ENCODE measurements at places on chromosomes 2 and 18.

DNA sequence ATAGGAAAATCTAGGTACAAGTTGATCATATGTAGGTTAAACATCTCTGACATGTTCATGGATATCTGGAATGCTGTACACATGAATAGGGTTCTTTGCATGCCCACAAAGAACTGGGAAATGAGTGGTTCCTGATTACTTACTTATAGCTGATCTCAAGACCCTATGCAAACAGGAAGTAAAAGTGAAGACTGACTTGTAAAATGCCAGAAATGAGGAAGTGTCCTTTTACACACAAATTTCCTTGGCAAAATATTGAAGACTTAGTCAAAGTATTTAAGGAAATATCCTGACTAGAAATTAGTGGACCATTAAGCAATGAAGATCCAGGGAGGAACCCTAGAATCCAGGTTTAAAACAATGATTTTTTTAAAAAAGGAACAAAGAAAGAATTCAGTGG, 203.7 kb upstream of the DLGAP1 start:
- DNase-seq: no peak

GRCh38 chr2:218272531-218273212, 2.4 kb downstream of the PNKD start:
- peak; percentile 83 for DNase-seq

GRCh38 chr2:66805968-66806367, 371.0 kb downstream of the MEIS1 start:
- DNase-seq: no peak

- no peak for DNase-seq
Observed at GRCh38 chr2:31193806-31194205, 23.5 kb downstream of the CAPN14 start.

DNA sequence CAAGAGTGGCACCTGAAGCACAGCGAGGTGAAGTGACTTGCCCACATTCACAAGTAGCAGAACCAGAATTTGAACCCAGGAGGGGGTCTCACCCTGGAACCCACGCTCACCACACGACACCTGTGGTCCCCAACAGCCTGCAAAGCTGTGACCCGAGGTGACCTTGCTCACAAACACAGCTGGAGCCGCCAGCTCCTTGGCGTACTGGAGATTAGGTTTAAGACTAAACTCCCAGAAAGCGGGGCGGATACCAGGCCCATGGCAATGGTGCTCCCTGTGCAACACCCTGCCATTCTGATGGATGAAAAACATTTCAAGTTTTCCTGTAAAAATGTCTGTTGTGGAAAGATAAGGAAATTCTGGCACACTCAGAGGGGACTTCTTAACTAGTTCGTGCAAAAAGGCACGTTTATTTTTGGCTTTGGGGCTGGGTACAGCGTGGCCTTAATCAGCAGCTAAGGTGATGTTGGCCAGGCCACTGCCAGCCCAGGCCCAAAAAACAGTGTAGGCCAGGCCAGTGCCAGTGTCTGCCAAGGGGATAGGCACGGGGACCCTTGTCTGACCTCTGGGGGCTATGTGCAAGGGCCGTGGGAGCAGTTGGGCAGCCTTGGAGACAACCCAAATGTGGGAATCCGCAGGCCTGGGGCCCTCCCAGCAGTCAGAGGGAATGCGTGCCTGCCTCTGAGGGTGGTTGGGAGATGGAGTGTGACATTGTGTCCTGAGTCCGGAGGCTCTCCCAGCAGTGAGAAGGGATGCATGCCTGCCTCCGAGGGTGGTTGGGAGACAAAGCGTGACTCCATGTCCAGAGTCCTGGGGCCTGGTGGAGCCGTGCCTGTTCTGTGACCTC, 185.0 kb upstream of the HS6ST1 start:
- no peak for DNase-seq

- no peak for DNase-seq
Observed at GRCh38 chr18:52933356-52933755, 593.4 kb downstream of the DCC start.

- no peak for DNase-seq
Observed at GRCh38 chr2:101337877-101338276, 29.4 kb upstream of the RNF149 start.

DNA sequence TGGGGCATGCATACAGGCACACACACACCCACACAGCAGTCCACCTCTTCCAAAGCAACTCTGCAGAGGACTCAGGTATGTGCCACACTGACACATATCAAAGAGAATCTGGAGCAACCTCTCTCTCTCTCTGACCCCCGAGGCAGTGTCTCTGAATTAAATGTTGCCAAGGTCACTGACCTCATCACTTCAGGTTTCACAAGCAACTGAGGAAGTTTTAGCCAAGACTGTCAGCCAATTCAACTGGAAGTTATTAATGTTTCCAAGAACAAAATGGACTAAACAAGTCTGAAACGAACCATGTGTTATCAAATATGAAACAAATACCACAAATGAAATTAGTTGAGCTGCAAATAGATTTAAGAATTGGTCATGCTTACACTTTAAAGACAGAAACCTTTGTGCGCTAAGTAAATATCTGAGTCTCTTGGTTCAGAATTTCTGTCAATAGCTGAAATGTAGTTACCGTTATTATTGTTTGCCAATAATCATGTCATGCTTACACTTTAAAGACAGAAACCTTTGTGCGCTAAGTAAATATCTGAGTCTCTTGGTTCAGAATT, 86.1 kb downstream of the SLC25A12 start:
- no peak for DNase-seq

DNA sequence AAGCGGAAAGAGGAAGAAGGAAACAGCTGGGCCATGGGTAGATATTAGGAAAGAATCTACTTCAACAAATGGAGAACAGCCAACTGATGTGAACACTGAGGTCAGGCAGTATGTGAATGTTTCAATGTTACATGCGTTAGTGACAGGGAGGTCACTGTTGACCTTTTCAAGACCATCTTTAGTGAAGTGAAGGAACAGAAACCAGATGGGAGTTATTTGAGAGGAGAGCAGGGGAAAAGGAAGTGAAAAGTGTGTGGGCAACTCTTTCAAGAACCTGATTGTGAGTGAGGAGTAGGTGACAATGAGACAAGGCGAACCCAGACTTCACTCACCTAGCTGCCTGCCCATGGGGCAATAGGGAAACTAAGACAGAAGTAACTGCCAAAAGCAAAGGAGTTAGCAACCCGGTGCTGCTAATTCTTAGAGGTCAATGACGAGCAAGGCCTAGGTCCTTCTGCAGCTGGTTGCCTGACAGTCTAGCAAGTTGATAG, 67.0 kb downstream of the SP3 start:
- DNase-seq: no peak

DNA sequence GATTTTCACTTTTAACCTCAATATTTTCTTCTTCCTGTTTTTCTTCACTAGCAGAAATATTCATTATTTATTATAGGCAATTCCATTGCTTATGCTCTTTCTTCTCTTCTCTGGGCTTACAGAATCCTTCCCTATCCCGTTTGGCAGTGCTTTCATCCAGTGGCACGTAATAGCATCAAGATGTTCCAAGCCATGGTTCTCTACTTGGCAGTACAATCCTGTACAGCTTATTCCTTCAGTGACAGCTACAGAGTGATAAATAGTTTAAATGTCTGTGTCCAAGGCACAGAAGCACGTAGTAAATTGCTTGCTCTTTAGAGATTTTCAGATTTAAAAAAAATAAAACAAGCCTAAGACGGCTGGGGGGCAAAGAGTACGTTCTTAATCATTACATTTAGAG, 1964.3 kb downstream of the SUCLG1 start:
- DNase-seq: no peak

- no peak for DNase-seq
Observed at GRCh38 chr2:30530346-30530745, 83.3 kb downstream of the LCLAT1 start.

GRCh38 chr2:155665704-155666103, 666.8 kb downstream of the NR4A2 start:
- DNase-seq: no peak

DNA sequence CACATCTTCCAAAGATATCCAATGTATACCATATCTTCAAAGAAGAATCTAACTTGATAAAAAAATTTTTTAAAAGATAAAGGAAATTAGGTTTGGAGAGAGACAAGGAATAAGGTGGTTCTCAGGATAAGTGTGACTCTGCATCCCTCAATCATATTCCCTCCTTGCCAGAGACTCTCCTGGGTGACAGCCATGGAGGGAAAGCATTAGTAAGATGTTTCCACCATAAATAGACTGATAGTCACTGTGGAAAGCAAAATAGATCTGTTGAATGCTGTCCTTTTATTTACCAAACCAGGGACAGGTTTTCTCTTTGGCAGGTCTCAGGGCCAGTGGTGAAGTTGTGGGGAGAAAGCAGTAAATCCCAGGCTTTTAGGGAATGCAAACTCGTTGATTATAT, 107.6 kb downstream of the PRPF40A start:
- DNase-seq: no peak

DNA sequence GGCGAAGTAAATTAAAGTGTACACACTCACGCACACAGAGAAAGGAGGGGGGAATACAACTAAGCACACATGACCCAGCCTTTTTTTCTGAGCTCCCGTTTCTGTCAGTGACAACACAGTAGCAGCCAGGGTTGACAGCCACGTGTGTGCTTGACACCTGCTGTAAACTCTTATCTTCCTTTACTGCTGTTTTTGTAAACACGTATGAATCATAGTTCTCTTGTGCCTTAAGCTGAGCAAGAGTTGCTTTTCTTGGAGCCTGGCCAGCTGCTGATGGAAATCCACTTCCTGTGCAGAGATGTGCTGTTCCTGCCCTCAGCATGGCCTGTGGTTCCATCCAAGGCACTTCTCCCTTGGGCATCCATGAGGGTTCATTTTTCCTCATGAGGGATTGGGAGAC, 561.9 kb downstream of the GALR1 start:
- DNase-seq: peak; percentile 17

DNA sequence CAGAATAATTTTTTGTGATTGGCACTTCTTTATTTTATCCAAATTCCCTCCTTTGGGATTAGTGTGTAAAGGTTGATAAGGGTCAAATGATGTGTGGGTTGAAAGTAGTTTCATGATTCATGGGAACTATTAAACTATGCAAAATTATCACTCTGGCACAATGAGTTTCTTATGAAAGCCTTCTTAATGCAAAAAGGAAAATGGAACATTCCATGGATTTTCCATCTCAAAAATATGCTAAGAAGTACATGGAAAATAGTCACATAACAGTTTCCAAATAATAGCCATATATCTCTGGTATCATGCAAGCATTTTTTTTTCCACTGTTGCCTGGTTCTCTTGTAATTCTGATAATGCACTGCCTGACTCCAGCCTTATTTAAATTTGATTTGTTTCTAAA, 639.7 kb downstream of the NR4A2 start:
- no peak for DNase-seq

DNA sequence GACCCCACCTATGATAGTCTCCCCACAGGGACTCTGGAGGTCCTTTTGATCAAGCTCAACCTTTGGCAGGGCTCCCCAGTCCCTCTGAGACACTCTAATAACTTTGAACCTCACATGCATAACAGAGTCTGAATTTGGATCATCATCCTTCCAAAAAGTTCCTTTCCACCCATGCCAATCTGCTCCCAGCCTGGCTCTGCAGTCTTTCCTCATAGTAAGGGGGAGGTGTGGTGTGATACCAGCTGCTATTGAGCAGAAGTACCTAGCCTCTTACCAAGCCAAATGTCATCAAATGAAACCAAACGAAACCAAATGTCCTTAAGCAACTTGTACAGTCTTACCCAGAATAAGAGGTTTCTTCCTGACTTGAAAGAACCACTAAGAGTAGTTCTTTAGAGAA, 36.5 kb downstream of the DTNA start:
- DNase-seq: no peak

DNA sequence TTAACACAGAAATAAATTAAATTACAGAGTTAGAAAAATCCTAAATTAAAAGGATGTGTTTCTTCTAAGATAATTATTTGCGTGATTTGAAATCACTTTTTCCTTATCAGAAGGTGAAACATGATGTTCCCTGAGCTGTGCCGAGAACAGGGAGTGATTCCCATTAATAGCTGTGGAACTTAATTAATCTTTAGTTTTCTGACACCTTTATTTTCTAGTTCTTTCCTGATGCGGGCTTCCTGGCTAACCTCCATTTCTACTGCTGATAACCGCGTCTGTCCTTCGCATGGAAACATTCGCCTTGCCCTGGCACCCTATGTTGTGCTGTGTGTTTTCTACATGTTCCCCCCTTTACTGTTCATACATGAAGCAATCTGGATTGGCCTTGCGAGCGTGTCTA, 172.9 kb downstream of the FAM210A start:
- DNase-seq: no peak

- no peak for DNase-seq
Observed at GRCh38 chr2:45264227-45265225, 255.3 kb upstream of the SIX2 start.

- no peak for DNase-seq
Observed at GRCh38 chr2:120314690-120315366, 31.1 kb upstream of the INHBB start.

DNA sequence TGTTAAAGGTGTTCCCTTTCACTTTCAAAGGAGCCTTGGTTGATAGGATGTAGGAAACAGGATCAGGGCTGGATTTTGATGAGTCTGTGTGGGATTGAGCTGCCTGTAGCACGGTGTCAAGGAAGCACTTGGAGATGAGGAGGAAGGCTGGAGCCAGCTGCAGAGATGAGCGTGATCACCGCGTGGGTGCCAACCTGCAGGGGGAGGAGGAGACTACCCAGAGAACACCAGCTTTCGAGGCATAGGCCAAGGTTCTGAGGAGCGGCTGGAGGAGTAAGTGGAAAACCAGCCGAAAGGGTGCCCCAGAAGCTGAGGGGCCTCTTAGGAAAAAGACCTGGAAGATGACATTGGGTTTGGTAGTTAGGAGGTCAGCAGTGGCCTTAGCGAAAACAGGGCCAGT, 64.2 kb downstream of the TGOLN2 start:
- DNase-seq: no peak

GRCh38 chr18:38450876-38451275, 885.3 kb upstream of the CELF4 start:
- DNase-seq: no peak

GRCh38 chr2:65574993-65575392, 142.6 kb upstream of the SPRED2 start:
- no peak for DNase-seq

GRCh38 chr2:15492773-15493325, 68.3 kb downstream of the NBAS start:
- no peak for DNase-seq

DNA sequence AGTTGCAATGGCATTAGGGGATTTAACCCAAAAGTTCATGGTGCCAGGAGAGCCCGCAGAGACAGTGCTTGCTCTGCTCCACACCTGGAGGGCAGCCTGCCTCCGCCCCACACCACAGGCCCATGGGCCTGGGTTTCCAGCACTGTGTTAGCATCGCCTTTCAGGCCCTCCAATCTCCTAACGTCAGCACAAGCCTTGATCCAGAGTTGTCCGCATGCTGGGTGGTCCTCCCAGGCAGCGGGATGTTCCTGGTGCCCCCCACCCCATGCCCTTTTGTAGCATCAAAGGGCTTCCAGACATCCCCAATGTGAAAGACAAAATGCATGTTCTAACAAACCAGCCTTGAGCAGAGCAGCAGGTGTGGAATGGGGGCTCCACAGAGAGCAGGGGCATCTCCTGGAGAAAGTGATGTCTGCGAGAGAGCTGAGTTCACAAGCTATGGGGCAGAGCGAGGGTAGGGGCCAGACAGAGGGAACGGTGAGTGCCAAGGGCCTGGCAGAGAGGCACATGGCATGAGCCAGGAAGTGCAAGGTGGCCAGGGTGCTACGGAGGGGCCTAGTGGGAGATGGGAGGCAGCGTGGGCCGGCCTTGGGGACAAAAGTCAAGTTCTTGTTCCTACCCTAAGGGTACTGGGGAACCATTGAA, 119.2 kb downstream of the CYP26B1 start:
- DNase-seq: no peak
